NCI-H2029 (cell line): ENCODE measurements at places on chromosomes 1 and 21.

GRCh38 chr1:104406728-104407127 lies 657.0 kb downstream of the AMY1C start:
- no peak for DNase-seq

- no peak for DNase-seq
These were observed 12.5 kb upstream of the VAMP4 start for GRCh38 chr1:171754353-171754705.

DNA sequence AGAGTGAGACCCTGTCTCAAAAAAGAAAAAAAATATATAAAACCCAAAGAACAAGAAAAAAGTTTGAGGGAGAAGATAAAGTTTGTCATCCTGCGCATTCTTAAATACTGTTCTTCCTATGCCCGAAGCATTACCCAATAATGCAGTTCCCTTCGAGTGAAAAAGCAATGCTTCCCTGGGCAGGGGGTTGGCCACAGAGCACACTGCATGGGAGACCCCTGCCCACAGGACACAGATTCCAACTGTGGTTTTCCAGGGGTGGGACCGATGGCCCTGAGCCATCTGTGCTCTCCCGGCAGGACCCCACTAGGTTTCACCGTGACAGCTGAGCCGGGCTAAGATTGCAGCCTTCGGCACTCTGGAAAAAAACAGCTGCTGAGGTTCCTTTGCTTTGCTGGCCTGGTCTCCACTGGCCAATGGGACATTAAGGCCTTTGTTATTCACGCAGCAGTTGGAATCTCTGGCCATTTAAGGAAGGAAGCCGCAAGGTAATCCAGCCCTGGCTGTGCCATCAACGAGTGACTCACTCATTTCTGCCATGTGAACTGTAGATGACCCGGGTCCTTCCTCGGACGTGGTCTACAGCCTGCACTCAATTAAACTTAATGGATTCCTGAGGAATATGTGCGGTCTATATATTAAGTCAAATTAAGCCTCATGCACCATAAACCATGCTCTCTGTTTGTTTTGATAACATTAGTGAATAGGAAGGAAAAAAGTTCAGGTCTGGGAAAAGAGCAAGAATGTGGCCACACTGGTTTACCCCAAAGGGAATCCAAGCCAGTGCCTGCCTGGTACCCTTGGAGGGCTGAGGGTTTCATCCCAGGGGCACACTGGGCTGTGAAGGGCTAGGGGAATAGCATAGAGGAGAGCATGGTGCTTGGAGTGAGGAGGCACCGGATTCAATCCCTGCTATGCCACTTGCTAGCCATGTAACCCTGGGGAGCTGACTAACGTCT lies 163.2 kb downstream of the ZBTB18 start:
- no peak for DNase-seq

GRCh38 chr1:196723325-196724185 lies 51.1 kb upstream of the CFHR3 start:
- DNase-seq: peak; percentile 50

DNA sequence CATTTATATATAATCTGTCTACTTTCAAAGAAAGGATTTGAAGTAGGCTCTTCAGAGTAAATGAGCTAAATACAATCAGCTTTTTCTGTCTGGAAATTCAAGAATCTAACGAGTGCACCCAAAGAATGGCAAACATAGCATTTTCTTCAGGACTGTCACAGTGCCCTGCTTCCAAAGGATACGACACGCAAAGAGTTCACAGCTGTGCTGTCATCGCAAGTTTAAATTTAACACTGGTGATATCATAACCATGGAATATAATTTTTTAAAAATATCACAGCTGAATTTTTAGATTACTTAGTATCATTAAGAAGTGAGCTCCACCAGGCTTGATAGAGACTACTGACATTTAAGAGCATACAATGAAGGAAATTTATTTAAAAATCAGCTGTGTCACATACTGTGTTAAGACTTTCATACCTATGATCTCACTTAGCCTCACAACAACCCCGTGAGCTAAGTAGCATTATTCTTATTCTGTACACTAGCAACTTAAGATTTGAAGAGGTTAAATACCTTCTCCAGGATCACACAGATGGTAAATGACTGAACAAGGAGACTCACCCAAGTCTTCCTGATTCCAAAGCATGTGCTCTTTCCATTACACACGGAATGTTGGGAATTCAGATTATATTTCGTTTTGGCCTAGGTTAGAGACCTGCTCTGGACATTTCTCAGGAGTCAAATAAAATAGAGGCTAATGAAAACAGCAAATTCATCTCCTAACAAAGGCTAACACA lies 46.2 kb upstream of the PRRX1 start:
- DNase-seq: no peak

- no peak for DNase-seq
These were observed 18.4 kb downstream of the FMN2 start for GRCh38 chr1:240109920-240110636.

GRCh38 chr1:38696371-38696770 lies 163.2 kb downstream of the RRAGC start:
- no peak for DNase-seq

GRCh38 chr21:42666023-42666747 lies 12.8 kb downstream of the PDE9A start:
- no peak for DNase-seq

- no peak for DNase-seq
These were observed 86.8 kb upstream of the ARHGAP29 start for GRCh38 chr1:94324178-94324544.

DNA sequence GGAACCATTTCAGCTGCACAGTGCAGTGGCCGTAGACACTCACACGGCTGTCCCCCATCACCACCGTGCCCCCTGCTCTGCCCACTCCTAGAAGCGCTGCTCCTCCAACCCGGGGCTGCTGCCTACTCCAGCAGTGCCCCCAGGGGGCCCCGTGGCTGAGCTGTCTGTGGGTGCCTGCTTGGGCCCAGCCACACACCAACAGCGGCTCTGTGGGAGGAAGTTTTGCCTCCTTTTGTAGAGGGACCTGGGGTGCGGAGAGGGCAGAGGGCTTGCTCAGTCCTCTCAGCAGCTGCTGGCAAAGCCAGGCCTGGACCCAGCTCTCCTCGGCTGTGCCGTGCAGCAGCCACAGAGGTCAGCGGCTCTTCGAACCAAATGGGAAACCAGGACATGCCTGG lies 11.4 kb upstream of the LRRC3 start:
- DNase-seq: no peak

DNA sequence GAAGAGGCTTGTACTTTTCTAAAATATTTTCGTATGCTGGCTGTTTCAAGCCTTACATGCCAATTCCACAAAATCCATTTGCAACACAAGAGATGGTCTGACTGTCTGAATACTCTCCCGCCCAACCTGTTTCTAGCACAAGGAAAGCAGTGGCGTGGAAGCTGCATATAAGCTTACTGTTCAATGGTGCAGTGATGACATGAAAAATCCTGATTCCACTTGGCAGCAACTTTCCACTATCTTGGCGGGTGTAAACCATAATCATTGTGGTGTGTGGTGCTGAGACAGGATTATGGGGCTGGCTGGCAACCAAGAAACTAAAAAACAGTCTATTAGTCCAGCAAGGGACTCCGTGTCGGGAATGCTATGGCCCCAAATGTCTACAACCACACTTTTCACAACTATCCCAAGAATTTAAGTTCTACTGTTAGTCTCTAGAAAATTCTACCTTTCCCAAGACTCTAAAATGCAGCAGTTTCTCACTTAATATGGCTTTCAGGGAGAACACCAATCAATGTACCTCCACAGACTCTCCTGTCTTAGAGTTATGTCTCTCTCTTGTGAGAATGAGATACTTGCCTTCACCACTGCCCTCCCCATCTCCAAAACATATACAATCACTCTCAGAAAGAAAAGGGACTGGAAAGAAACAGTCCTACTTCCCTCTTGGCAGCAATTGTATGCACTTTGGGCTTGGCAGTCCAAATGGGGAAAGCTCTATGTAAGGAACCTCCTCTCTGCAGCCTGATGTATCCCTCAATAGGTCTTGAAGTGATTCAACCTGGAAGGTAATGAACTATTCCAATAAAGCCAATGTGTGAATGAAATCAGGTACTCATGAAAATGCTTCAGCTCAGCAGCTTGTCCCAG lies 9.5 kb downstream of the COLGALT2 start:
- no peak for DNase-seq

- DNase-seq: no peak
These were observed 36.0 kb upstream of the ATP2B4 start for GRCh38 chr1:203590603-203591002.

DNA sequence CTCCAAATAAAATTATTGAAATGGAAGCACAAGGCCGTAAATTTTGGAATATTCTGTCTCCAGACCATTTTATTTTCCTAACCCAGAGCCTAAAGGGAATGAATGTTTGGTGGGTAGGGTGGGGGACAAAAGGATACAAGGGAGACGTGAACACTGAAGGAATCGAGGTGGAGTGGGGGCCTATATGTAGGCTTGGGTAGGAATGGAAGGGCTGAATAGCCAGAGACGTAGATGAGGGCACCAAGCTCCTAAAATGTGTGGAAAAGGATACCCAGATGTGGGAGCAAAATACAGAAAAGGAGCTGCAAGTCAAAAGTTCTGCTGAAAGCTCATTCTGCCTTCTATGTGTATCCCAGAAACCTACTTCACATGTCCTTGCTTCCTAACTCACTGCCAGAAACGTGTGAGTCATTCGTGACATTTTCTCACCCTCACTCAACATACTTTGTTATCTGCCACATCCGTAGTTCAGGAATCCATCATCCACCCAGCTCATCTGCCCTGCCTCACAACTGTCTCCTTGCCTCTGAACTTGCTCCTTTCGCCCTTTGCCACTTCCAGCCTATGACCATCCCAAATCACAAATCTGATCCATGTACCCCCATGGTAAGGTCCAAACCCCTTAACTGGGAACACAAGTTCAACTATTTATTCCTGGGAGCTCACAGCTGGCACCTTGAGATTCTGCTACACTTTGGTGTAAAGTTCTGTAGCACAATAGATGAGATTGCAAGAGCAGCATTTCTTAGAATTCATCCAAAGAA lies 84.1 kb upstream of the PRDX6 start:
- DNase-seq: no peak

- DNase-seq: no peak
These were observed 123.6 kb upstream of the ZNF648 start for GRCh38 chr1:182185136-182185535.

DNA sequence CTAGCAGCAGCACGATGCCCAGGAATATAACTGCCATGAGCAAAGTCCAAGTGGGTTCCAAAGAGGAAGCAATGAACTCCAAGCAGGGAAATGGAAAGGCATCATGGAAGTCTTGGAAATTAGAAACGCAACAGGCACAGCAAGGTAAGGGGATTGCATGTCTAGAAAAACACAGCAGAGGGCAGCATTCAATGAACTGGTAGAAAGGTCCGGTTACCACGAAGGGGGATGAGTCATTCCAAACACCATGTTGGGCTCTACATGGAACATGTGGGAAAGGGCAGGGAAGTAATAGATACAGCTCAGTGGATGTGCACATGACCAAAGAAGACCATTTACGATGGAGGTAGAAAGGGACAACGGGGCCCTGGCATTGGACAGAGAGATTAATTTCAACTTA lies 36.4 kb downstream of the RXRG start:
- DNase-seq: peak; percentile 3

GRCh38 chr21:41064334-41064791 lies 103.6 kb upstream of the BACE2 start:
- DNase-seq: no peak

GRCh38 chr1:204600968-204601367 lies 84.6 kb downstream of the LRRN2 start:
- no peak for DNase-seq

- no peak for DNase-seq
These were observed 3.7 kb upstream of the PEX11B start for GRCh38 chr1:145922266-145922665.
